Stimulated activated CD4-positive, alpha-beta T cell treated with anti-CD3 and anti-CD28 coated beads, TNF-alpha, amount 100 ng/mL, for 24 hours (primary cell): ENCODE measurements at places on chromosomes 1 and 21.

- DNase-seq: no peak
These were observed 746.5 kb upstream of the ADAMTS5 start for GRCh38 chr21:27713154-27714109.

DNA sequence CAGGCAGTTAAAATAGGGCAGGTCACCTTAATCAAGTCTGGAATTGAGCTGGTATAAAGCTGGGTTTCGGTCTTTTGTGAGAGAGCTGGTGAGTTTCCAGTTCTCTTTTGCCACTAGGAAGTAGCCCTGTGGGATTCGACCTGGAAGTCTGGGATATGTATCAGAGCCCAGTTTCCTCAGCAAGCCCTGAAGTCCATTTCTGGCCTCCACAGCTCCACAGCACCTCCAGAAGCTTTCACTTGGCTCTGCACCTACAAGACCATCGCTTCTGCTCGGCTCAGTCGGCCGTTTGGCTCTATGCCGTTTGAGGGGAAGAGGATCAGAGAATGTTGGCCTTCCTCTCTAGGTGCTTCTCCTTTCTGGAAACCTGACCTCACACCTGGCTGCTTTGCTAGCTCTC, 148.0 kb downstream of the GALNT2 start:
- DNase-seq: no peak

DNA sequence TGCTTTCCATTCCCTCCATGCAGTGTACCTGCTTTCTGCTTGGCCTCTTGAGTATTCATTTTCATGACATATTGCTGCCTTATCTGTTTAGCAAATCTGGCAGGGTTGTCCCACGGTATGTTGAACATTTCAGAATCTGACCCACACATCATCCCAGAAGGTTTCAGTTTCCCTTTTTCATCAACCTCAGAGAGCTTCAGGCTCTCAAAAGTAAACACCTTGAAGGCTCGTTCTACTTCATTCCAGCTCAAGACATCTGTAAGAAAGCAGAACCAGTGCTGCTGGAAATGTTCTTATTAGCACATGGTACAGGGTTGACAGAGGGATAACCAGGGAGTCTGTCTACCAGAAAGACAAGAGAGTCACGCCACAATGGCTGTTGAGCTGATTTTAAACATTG, 103.6 kb downstream of the SPAG17 start:
- DNase-seq: no peak

- no peak for DNase-seq
These were observed 20.8 kb upstream of the EPB41 start for GRCh38 chr1:28893403-28894102.

DNA sequence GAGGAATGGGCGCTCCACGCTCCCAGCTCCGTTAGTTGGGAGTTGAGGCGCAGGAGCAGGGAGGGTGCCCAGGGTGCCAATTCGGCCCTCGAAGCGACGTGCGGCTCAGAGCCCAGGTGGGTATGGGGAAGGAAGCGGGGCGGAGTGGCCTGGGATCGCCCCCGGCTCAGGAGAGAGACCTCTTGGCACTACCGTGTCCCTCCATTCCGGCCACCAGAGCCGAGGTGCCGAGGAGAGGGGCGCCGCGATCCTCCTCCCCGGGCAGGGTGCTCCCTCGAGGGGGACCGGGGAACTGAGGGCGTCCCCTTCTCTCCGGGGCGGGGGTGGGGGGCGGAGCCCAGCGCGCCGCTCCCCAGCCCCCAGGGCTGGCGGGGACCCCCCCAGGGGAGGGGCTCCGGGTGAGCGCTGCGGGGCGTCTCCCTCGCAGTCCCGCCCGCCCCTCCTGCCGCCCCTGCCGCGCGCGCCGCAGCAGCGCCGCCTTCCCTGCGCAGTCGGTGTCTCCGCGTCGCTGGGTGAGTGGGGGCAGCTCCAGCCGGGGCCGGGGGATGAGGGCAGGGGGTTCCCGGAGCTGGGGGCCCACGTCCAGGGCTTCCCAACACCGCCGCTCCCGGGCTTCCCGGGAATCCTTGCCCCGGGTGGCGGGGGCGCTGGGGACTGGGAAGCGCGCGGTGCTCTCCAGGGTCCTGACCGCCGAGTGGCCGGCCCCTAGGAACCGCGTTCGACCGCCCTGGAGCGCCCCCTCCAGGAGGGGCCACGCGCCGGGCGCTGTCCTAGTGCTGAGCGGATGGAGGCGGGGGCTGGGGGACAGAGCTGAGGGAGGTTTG, at the start of gene HPCA:
TSS of gene HPCA (plus strand) at position 488 of the 824 bp plus-strand sequence. CDS start 2,408 bp downstream, outside the sequence.
- DNase-seq: peak; percentile 17

DNA sequence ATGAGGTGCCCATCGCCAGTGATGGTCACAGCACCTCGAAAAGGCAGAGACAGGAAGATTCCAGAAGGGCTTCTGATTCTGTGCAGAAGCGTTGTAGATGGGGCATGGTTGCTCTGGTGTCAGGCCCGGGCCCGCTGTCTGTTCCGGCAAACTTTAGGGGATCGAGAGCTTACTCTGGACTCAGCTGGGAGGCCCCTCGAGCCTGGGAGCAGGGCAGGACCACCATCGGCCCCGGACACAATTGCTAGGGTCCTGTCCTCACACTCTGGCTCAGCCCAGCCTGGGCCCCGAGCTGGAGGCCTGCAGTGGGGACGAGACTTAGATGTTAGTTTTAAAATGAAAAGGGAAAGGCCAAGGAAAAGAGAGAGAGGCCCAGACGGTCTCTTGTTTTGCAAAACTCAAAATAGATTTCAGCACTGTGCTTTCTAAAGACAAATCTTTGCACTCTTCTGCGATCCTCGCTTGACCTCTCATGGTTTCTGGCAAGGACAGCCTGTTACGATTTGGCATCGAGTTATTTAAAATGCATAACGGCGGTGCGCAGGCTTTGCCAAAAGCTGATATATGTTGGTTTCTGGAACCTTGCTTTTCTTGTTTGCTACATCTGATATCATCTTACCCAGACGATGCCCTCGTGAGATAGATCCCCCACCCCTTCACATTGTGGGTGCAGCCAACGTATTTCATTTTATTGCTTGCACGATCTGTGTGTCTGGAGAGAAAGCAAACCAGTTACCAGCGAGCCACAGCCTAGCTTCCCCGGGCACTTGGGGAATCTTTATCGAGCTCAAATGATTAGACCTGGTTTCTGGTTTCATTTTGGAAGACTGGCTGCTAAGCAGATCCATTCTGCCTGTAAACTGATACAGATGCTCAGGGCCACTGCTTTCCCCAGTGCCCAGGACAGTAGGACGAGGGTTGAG, 58.0 kb downstream of the PRDM16 start:
- DNase-seq: no peak

GRCh38 chr1:154843636-154844296, 26.3 kb downstream of the KCNN3 start:
- DNase-seq: no peak

DNA sequence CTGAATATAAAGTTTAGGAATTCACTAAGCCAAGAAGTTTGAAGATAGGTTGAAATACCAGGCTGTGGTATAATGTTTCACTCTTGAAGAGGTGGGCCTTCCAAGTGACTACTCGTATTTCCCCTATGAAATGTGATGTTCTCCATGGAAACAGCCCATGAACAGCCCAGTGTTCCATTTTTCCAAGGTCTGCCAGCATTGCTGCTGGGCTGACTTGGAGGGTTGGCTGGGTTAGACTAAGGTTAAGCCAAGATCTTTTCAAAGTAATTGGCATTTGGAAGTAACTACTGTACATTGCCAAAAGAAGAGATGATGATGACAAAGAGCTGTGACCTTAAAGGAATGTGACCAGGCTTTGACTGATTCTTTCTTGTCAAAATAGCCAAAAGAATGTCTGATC, 73.8 kb downstream of the RPE65 start:
- DNase-seq: no peak

- DNase-seq: no peak
These were observed 182.2 kb upstream of the DUSP10 start for GRCh38 chr1:221923929-221924598.

- DNase-seq: no peak
These were observed 29.4 kb upstream of the IFNLR1 start for GRCh38 chr1:24216276-24217074.

- no peak for DNase-seq
These were observed 31.5 kb downstream of the TMCO1 start for GRCh38 chr1:165737196-165737595.

DNA sequence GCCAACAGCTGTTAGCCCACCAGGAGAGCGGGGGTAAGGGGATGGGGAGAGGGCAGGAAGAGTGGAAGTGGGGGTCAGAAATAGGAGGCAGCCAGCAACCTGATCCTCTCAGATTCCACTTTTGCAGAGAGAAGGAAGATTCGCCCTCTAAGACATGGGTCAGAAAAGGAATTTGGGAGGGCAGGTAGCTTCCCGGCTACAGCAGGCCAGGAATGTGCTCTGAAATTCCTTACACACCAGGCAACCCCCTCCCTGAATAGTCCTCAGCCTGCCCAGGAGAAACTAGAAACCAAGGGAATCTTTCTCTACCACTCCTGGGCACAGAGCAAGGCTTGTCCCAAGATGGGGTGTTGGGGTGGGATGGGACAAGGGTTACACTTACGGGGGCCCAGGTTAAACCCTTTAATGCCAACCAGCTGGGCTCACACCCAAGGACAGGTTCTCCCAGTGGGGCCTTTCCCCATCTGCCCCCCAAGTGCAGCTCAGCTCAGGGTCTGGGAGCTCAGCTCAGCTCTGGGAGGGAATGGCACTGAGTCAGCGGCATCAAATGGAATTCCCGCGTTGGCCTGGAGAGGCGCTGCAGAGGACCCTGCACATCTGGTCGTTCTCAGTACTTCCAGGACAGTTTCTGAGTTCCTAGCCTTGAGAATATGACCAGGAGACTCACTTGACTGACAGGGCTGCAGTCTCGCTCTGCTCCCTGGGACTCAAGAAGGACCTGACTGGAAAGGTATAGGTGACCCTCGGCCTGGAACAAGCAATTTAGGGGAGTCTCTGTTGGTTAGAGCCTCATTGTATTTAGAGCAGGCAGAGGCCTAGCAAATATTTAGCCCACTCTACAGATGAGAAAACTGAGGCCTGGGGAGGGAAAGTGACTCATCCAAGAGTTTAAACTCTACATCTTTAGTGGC, 761 bp downstream of the TNNT2 start:
- no peak for DNase-seq

GRCh38 chr21:15058854-15059263, 5.9 kb downstream of the NRIP1 start:
- DNase-seq: no peak

GRCh38 chr1:178713259-178713658, 11.8 kb upstream of the RALGPS2 start:
- no peak for DNase-seq

GRCh38 chr1:76933847-76934815, 66.9 kb downstream of the ST6GALNAC5 start:
- DNase-seq: no peak

GRCh38 chr1:955474-955873, 3.6 kb downstream of the NOC2L start:
- DNase-seq: no peak

GRCh38 chr21:36784947-36785346, 86.0 kb downstream of the SIM2 start:
- no peak for DNase-seq
